ENCODE measurements at places on chromosomes 1 and 21. TPM values are rescaled to one million over a fixed set of nuclear protein-coding genes. Genes with fewer than 3 reads are reported as not detected.

GRCh38 chr1:227815468-227816409 is at the start of gene PRSS38:
Gene PRSS38 (plus strand): TSS chr1:227815675. CDS start chr1:227815717, 42 bp downstream.
- H3K4me3 ChIP-seq, result no peak within 1 kb of the TSS
- H3K4me1 ChIP-seq, result no peaks in the 10 kb centered on the region
- no peak within 1 kb of the TSS for H3K27ac ChIP-seq

Gene SLAMF7
- total RNA-seq, result not detected

Gene NPPA
- not detected for total RNA-seq

Gene TRIM63
- not detected for total RNA-seq
